ENCODE measurements at places on chromosomes 5 and 9. TPM values are rescaled to one million over a fixed set of nuclear protein-coding genes. Genes with fewer than 3 reads are reported as not detected.

Gene LRRC19
- not detected for total RNA-seq

Gene RLN2
- not detected for total RNA-seq

Gene ADCY2
- 0.04 TPM for total RNA-seq

Gene MAPKAP1
- 117 TPM for total RNA-seq

Gene SPOUT1
- total RNA-seq: 15.3 TPM

Gene SEMA5A
- total RNA-seq: 47.9 TPM

- DNase-seq: no peak
Measured at GRCh38 chr5:62376064-62376463, 27.6 kb downstream of the DIMT1 start.

DNA sequence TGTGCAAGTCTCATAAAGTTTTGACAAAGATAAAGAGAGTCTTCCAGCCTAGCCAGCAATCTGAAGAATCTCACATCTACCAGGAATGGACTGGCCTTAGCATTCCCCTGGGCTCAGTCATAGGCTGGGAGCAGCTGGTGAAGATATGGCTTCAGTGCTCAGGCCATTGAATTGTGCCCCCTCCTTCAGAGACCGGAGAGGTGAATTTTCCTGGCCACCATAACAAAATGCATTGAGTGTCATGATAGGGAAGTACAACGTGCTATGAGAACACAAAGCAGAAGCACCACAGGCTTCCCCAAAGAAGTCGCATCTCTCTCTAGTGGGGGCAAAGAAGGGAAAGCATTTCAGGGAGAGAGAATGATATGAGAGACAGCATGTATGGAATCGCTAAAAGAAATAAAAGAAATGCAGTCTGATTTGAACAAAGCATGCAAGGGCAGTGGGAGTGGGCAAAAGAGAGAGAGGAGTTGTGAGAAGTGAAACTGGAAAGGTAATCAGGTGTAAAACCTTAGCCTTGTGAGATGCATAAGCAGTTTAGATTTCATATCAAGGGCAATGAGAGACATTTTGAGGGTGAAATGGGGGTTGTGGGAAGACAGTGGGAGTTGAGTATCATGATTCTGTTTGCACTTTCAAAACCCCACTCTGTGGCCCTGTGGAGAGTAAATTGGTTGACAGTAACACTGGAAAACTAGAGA, 57.1 kb upstream of the NMUR2 start:
- DNase-seq: no peak

DNA sequence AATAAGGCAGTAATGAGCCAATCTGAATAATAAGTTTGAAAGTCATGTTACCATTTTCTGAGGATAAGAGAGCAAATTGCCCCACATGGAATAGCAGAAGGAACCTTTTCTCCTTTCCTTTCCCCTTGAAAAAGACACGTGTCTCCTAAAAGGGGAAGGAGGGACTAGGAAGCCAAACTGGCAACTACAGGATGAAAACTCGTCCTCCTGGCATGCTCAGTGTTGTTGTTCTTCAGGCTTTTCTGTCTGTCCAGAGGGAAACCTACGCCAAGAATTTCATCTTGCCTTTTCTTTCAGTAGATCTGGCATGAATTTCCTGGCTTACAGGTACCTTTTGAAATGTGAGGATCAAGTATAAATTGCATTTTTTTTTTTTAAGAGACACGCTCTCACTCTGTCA, 355.9 kb upstream of the TLE4 start:
- no peak for DNase-seq

GRCh38 chr5:21783074-21783679, 1070.0 kb downstream of the CDH12 start:
- DNase-seq: no peak

- DNase-seq: no peak
Measured at GRCh38 chr5:15957124-15957523, 222.5 kb downstream of the MARCHF11 start.

- DNase-seq: no peak
Measured at GRCh38 chr9:110971234-110971633, 67.0 kb downstream of the LPAR1 start.

DNA sequence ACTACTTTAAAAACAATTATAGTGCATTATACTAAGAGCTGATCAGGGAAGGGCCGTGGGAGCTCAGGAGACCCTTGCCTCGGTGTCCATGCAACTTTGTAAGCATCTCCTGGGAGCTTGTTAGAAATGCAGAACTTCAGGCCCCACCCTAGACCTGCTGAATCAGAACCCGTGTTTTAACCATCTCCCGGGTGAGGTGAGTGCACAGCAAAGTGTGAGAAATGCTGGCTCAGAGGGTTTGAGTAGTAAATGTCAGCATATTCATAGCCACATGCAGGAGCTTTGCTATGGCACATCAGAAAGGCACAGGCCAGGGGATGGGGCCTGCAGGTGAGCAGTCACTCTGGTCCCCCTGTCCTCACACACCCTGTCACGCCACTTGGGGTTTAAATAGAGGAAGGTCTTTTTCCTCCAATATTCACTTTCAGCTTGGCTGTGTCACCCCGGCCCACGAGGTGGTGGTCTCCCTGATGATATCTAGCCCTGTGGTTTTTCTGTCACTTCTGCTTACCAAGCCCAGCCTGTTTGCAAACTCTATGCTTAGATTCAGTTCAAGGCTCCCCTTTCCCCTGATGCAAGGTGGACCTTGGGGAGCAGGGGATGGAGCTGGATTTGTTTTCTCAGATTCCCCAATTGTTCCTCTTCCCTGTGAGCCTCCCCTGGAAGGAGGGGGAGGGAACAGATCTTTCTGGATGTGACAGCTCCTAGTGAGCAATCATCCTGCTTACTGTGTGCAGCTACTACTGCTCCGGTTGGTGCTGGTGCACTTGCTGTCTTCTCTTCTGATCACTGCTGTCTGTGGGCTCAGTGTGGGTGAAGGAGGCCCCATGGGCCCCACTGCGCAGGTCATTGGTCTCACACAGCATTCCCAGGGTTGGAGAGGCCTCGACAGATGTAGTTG, 51.8 kb upstream of the TGFBR1 start:
- DNase-seq: no peak

DNA sequence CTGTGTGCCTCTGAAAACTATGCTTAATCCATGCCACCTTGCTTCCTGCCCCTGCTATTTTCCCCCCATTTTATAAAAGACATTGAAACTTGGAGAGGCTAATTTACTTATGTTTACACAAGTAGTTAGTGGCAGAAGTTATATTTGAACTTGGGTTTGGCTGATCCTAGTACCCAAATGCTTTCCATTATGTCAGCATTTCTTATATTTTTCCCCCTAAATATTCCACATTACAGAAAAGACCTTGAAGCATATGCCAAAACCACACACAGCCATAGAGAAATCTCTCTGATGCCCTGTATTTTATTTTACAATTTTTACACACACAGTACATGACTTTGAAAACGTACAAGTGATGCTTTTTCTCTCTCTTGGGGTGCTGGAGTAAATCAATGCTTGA, 11.2 kb downstream of the C1QTNF2 start:
- DNase-seq: no peak

GRCh38 chr9:111939322-111939721, 42.7 kb downstream of the UGCG start:
- no peak for DNase-seq

DNA sequence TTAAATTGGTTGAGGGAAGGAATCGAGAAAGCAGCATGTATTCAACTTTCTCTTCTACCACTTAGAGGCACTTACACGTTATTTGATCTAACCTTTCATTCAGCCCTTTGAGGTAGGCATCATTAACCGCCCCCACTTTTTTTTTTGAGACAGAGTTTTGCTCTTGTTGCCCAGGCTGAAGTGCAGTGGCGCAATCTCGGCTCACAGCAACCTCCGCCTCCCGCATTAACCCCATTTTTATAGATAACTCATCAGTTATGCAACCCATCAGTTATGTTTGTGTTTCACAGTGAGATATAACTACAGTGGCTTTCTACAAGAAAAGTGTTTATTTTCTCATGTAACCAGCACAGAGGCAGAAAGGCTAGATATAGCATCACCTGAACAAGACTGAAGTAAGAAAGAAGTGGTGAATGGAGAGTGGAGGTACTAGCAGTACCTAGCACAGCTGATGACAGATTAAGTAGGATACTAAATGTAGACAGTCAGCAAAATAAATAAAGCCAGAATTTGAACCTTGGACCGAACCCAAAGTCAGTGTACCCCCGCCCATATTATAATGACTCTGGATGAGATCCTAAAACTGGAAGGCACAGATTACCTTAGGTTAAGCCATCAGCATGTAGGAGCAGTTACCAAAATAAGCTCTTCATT, 91.2 kb downstream of the PJA2 start:
- no peak for DNase-seq

DNA sequence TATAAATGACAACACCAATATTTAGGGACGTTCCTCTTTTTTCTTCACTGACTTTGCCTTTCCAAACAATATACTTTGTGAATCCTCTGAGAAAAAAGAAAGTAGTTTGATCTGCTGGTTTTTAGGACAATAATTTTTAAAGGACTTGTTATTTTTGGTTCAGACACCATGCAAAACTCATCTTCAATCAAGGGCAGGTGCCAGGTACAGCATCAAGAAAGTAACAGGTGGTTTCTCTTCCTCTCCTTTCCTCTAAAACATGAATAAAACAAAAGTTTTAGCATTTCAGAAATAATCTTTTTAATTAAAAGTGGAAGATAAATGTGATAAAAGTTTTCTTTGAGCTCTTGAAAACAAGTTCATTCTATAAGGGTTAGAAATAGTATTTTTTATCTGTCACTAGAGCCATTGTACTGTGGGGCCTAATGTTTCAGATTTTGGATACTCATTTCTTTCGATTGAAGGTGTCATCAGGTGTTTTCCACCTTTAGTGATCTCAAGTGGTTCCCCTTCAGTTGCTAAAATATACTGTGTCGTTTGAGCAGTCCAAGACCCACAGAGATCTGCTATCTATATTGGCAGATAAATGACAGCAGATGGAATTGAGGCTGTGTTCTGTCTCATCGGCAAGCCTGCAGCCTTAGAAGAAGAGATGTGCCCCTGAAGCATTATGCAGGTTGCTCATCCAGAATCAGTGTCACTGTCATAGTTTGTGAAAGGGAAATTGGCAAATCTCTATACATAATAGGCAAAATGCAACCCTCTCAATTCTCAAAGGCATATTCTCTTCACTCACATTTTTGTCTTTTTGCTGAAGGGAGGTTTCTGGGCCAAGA, 499.7 kb downstream of the PDE4D start:
- DNase-seq: no peak

DNA sequence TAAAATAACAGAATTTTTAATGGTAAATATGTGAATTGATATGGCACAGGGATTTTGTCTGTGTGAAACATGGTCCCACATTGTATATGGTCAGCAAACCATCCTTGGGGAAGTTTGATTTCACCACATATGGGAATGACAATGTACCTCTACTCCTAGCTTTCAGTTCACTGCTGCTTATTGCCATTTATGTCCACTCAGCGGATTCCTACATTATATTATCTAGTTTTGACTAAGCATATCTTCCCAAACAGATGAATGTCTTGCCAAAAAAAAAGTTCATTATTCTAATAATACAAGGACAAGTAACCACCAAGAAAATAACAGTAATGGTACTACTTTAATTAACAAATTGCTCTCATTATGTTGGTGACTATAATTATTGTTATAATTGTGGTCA, 1521.6 kb downstream of the MAT2B start:
- DNase-seq: no peak

- DNase-seq: no peak
Measured at GRCh38 chr9:112443200-112443599, 43.4 kb upstream of the KIAA1958 start.

DNA sequence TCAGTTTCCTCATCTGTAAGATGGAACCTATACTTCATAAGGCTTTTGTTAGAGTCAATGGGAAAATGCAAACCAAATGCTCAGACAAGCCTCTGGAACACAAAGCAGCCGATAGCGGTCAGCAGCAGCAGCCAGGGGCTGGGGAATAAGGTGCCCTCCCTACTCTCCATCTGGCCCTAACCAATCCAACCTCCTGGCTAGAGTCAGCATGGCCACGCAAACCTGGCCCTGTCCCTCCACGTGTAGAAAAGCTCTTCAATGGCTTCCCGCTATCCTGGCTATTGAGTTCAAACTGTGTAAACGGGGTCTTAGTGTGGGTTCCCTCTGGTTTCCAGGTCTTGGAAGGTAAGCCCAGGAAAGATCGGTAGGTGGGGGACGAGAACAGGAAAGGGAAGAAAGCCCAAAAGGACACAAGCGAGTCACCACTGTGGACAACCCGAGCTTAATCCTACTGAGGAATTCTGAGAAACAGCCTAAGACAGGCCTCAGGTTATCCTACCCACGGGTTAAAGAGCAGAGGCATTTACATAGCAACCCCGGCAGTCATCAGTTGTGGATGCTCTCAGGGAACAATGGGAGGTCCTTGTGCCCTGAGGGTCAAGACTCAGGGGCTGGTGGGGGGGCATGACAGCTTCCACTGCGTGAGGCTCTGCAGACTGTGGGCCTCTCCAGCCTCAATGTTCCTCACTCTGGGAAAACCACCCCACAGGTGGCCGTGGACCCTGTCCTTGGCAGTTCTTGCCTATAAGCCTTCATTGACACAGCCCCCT, 30.9 kb downstream of the FABP6 start:
- DNase-seq: no peak

All from heart right ventricle (tissue), 16 donors.